Activated CD4-positive, CD25-positive, alpha-beta regulatory T cell treated with anti-CD3 and anti-CD28 coated beads, Interleukin-2, amount 50 U/mL, for 16 hours (primary cell): ENCODE measurements at places on chromosomes 3 and 15.

DNA sequence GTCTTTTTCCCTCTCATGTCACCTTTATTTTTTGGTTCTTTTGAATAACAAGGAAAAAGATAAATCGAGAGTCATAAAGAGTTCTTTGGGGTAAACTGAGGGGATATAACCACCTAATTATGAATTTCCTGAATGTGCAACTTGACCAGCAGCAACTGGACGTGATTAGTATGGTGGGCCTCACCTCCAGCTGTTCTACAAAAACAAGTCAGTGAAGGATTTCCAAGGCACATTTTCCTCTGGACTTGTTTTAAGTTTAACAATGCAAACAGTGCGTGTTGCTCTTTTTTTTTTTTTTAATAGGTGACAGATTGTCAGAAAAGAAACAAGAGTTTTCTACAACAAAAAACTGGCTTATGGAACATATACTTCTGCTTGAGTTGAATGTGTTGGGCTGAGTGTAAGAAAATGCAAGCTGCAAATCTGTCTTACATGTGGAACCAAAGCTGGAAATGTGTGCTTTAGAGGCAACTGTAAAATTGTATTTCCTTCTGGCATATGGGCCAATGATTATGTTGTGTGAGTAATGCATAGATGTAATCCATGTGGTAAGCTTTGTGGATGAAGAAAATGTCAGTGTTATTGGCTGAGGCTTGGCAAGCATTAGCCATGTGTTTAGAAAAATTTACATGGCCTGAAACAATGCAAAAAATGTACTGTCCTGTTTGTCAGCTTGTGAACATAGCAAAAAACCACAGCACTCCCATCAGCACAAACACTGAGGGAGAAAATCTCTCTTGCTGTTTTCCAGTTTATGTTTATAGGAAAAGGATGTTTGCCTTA lies 44.5 kb upstream of the FNDC3B start:
- no peak for DNase-seq

DNA sequence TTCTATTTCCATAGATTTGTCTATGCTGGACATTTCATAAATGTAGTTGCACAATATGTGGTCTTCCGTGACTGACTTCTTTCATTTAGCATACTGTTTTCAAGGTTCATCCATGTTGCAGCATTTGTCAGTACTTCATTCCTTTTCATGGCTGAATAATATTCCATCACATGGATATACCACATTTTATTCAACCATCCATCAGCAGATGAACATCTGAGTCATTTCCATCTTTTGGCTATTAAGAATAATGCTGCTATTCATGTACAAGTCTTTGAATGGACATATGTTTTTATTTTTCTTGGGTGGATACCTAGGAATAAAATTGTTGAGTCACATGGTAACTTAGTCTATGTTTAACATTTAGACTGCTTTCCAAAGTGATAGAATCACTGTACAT lies 99.3 kb upstream of the RAD18 start:
- DNase-seq = no peak

- DNase-seq = no peak
These were observed 14.4 kb downstream of the ATP13A3 start for GRCh38 chr3:194472290-194472920.

- DNase-seq = no peak
These were observed 15.7 kb downstream of the STARD5 start for GRCh38 chr15:81308260-81308659.

DNA sequence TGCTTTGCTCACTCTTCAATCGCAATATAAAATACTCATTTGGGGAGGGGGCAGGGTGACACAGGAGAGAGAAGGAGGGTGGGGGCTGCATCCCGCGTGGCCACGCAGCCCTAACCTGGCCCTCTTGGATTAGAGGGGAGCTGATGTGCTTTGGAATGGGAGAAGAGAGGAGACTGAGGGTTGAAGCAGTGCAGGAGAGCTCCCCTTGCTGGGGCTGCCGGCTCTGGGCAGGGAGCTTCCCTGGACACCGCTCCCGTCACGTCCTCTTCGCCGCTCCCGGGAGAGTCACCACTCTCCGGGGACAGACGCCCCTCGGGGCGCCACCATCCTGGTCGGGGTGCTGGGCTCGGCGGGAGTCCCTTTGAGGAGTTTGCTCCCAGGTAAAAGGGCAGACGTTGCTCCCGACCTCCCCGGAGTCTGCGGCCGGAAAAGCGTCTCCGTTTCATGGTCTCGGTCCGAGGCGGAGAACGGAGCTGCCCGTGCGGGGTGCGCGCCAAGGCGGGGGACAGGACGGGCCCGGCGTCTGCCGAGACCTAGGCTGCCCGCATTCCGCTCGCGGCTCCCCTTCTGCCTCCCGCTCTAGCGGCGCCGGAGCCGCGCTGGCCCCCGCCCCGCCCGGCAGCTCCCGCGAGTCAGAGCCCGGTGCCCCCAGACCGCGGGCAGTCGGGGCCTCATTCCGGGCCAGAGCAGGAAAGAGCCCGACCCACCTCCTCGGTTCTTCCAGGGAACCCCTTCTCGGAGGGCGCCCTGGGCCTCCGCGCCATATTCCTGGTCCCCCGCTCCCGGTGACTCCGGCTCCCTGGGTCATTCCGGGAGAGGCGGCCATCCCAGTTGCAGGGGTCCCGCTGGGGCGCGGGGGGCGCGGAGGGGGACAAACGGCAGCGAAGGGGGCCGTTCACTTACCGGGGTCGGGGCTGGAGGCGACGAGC lies 603 bp downstream of the SLC7A14 start:
- no peak for DNase-seq

DNA sequence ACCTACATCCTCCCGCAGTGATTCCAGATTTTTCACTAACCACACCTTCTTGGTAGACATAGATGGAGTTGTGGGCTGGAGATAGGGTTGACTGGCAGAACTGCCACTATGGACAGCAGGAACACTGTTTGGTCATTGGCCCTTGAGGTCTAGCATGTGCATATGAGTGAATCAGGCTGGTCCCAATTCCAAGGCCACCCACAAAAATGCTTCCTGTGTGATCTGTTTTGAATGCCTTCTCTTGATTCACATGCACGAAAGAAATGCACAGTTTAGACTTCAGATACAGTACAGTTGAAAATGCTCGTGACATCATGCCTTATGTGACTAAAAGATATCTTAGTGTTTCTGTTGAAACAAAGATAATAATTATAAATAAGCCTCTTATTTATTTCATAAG lies 285.8 kb upstream of the SEMA6D start:
- DNase-seq = no peak

DNA sequence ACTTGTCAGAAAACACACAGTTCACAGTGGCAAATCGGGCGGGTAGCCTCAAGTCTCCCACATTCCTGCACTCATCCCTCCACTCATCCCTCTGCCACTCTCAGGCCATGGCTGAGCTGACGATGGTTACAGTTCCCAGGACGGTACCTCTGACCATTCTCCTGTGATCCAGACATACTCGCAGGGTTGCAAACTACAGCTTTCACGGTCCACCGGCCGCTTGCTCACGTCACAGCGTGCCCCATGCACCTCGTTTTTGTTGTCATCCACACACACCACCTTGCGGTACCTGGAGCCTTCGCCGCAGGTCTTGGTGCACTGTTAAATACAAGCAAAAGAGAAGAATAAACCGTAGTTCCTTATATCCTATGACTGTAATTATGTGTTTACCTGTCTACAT lies 137.1 kb downstream of the ADAMTS9 start:
- no peak for DNase-seq

- DNase-seq = no peak
These were observed 133.3 kb downstream of the CHDH start for GRCh38 chr3:53712817-53713388.

DNA sequence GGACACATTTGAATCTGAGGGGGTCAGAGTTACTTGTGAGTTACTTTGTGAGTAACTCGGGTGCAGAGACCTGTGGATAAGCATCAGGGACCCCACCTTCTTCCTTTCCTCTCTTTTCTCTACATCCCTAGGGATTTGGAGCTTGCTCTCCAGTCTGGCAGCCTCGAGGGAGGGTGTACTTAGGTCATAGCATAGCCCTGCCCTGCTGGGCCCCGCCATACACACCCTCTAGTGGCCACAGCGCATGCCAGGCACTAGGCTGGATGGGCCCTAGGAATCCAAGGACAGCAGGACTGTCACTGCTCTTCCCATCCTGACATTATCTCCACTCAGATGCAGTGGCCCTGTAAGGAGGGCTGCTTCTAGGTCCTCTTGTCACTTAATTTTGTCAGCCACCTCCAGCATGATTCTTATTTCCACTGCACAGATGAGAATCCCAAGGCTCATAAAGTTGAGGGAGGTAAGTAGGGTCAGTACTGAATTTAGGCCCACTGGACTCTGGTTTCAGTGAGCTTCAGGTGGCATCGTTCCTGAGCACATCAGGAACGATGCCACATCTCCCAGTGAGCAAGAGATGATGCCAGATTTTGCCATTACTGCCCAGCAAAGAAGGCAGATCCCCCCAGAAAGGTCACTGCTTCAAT lies 3.6 kb upstream of the SMAD6 start:
- DNase-seq = no peak

GRCh38 chr15:47434596-47434995 lies 282.7 kb upstream of the SEMA6D start:
- no peak for DNase-seq

GRCh38 chr3:115165266-115165665 lies 18.2 kb upstream of the ZBTB20 start:
- DNase-seq = no peak

- DNase-seq = no peak
These were observed 409.6 kb downstream of the UNC13C start for GRCh38 chr15:54387799-54388198.

DNA sequence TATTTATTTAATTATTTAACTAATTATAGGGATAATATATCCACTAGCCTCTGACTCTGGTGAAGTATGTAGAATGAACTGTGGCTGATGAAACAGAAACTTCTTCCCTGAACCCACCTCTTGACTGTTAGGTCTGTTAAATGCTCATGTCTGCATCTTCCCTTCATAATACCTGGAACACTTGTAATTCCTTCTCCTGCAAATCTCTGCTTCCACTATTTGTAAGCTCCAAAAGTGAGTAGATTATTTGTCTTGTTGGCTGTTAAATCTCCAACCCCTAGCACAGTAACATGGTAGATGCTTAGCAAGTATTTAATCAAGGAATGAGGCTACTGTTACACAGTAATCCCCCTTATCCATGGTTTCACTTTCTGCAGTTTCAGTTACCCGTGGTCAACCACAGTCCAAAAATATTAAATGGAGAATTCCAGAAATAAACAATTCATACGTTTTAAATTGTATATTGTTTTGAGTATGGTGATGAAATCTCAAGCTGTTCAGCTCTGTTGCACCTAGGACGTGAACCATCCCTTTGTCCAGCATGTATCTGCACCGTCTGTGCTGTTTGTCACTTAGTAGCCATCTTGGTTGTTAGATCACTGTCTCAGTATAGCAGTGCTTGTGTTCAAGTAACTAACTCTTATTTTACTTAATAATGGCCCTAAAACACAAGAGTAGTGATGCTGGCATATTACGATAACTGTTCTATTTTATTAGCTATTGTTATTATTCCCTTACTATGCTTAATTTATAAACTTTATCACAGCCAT lies 5.7 kb downstream of the TTBK2 start:
- no peak for DNase-seq

DNA sequence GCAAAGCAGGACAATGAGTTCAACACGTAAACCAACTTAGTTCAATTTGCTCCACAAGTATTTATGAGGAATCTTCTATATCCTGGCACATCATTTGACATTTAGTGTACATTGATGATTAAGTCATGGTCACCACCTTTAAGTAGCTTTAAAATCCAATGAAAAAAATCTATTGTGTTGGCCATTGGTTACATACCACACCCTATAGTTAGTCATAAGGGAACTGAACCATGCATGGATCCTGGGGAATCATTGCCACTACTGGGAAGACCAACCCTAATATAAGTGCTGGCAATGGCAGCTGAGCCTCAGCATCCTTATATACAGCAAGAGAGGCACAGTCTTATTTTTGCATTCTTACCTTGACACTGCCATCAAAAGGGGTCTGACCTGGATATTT lies 502.5 kb downstream of the MECOM start:
- no peak for DNase-seq

DNA sequence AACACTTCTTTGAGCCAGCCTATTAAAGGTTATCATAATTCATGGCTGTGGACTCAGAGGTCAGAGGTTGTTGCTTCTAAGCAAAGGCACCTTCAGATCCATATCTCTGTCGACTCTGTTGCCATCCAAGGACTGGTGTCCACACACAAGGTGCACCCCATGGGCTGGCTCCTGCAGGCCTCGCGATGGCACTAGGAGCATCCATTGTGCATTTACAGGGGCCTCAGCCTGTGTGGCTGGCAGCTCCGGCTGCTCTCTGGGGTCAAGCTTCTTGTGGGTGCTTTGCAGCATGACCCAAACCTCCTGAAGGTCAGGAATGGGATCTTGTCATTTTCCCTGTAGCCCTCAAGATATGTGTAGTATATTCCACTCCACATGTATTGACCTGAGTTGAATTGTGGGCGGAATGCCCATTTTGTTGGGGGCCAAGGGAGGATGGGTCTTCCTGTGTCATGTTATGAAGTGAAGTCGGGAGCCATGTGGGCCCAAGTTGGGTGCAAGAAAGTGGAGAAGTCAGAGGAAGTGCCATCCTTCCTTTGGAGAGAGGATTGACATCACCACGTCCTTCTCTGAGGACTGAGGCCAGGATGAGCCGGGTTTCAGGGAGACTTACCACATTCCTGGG lies 43.9 kb downstream of the CHDH start:
- no peak for DNase-seq

GRCh38 chr3:196489747-196490146 lies 13.8 kb downstream of the RNF168 start:
- DNase-seq = no peak

- DNase-seq = no peak
These were observed 460.7 kb upstream of the CBLB start for GRCh38 chr3:106329521-106329920.

GRCh38 chr3:115156046-115156654 lies 9.1 kb upstream of the ZBTB20 start:
- DNase-seq = no peak

DNA sequence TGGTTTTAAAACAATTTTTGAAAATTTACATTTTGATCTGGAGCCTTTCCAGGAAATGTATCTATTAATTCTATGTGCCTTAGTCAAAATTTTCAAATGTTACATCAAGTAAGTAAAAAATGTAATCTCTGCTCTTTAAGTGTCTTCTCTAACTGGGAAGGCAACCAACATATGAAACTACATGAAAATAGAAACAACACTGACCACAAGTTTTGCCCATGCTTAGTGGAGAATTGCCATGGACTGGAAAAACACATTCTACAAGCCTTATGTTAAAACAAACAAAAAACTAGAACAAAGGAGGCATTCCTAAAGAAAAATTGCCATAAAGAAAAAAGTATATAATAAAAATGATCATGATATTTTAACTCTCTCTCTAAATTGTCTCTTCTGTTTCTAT lies 75.9 kb upstream of the SPRED1 start:
- DNase-seq = no peak

GRCh38 chr3:159796744-159797143 lies 191.9 kb upstream of the IL12A start:
- DNase-seq = no peak

- DNase-seq = no peak
These were observed 21.0 kb downstream of the ZIC4 start for GRCh38 chr3:147385059-147386012.
